ENCODE measurements at places on chromosomes 6 and 20. TPM values are rescaled to one million over a fixed set of nuclear protein-coding genes. Genes with fewer than 3 reads are reported as not detected.

GRCh38 chr20:21246161-21246560 is 57.0 kb upstream of the XRN2 start:
- DNase-seq: no peak
- no peaks in the 10 kb centered on the region for H3K36me3 ChIP-seq
- H3K27ac ChIP-seq: no peak overlapping the region
- H3K27me3 ChIP-seq: no peaks in the 10 kb centered on the region

- H3K27me3 ChIP-seq: no peaks in the 10 kb centered on the region
- H3K4me3 ChIP-seq: no peak overlapping the region
- no peaks in the 10 kb centered on the region for H3K36me3 ChIP-seq
Observed at GRCh38 chr6:8325743-8326142, 109.6 kb downstream of the SLC35B3 start.

DNA sequence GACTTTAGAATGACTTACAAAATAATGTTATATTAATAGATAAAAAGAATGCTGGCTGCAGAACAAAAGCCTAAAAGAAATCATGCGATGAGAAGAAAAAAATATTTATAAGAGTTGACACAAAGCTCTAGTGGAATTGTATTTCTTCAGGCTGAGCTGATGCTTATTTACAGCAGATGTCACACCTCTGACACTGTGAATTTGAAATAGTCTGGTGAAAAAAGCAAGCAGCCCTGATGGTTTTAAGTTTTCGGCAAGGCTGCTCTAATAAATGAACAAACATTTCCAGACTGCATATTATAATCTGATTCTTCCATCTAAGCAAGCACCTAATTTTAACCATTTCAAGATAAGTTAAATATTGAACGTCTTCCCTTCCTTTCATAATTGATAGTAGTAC is 109.9 kb downstream of the LIN28B start:
- DNase-seq: no peak
- H3K36me3 ChIP-seq: no peaks in the 10 kb centered on the region
- H3K27me3 ChIP-seq: no peaks in the 10 kb centered on the region
- no peaks in the 10 kb centered on the region for H3K4me1 ChIP-seq
- H3K4me3 ChIP-seq: no peak overlapping the region

DNA sequence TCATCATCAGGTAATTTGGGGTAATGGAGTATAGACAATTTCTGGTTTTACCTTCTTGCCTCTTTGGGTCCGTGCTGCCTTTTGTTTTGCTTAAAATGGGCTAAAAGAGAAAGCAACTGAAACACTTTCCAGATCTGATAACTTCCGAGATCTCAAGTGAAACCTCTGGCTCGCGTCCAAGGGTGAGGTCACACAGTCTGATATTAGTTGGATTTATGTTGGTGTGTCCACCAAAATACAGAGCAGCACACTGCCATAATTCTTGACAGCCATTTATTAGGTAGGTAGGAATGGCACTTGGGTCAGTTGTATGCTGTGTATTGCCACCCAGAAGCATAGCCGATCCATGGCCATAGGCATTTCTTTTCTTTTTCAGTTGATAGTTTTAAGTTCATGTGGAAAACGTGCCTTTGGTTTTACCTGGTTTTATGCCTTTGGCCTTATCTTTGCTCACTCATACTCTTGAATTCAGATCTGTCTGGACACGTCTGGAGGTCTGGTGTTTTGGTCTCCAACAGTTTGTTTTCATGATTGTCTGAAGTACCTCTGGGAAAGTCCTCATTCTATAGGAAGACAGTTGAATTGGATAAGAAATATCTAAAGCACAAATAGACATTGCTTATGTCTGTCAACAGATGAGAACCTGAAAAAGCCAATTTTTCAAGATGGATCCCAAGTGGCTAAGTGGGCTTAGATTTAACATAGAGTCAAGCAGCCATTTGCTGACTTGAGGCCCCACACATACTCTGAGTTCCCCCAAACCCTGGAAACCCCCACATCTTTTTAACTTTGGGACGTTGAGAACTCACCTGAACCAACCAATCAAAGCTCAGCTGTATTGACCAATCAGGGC is 320.8 kb downstream of the SOX4 start:
- H3K4me1 ChIP-seq: no peaks in the 10 kb centered on the region
- H3K27me3 ChIP-seq: no peaks in the 10 kb centered on the region
- no peaks in the 10 kb centered on the region for H3K36me3 ChIP-seq
- H3K4me3 ChIP-seq: no peak overlapping the region
- peak; percentile 61 for DNase-seq
- H3K27ac ChIP-seq: peak overlapping the region; percentile 20

- H3K4me3 ChIP-seq: no peak overlapping the region
- no peaks in the 10 kb centered on the region for H3K4me1 ChIP-seq
- H3K27me3 ChIP-seq: no peaks in the 10 kb centered on the region
- H3K36me3 ChIP-seq: no peaks in the 10 kb centered on the region
- DNase-seq: no peak
Observed at GRCh38 chr20:25991756-25992130, 295.1 kb upstream of the ZNF337 start.

DNA sequence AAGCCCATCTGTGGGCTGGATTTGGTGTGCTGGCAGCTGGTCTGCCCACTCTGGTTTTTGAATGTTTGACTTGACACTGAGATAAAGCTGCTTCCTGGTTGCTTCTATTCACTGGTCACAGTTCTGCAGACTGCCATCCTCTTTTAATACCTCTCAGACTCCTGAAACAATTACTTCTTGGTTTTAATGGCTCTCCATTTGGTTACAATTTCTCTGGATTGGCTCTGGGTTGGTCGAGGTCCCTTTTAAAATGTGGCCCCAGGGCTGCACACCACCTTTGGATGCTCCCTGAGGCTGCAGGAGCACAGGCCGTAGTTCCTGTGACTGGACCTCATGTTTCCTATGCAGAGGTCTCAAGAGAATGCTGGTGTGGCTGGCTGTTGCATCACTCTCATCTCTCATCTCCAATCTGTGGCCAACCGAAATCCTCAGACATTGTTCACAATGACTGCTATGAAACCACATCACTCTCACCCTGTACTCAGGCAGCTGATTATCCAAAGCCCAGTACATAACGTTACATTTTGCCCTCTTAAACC is 98.5 kb downstream of the INSM1 start:
- peak; percentile 32 for DNase-seq
- peaks cover 19% of the 10 kb centered on the region for H3K4me1 ChIP-seq
- H3K27me3 ChIP-seq: no peaks in the 10 kb centered on the region
- peak overlapping the region; percentile 43 for H3K27ac ChIP-seq

DNA sequence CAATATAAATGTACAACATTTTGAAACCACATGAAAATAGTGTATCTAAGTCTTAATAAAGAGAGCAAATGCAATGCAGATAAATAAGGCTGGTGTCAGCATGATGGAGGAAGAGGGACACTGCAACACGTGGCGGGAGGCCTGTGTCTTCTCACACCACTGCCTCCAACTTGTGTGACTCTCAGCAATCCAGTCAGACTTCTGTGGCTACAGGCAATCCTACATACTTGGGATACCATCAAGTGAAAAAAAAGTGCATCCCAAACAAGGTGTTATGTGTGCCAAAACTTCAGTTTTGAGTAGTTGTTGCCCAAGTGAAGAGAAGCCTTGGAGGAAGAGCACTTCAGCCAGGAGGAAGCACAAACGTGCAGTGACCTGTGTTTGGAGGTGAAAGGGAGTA is 68.6 kb downstream of the PKIB start:
- no peak overlapping the region for H3K4me3 ChIP-seq
- H3K27ac ChIP-seq: no peak overlapping the region
- H3K27me3 ChIP-seq: no peaks in the 10 kb centered on the region
- no peaks in the 10 kb centered on the region for H3K36me3 ChIP-seq

DNA sequence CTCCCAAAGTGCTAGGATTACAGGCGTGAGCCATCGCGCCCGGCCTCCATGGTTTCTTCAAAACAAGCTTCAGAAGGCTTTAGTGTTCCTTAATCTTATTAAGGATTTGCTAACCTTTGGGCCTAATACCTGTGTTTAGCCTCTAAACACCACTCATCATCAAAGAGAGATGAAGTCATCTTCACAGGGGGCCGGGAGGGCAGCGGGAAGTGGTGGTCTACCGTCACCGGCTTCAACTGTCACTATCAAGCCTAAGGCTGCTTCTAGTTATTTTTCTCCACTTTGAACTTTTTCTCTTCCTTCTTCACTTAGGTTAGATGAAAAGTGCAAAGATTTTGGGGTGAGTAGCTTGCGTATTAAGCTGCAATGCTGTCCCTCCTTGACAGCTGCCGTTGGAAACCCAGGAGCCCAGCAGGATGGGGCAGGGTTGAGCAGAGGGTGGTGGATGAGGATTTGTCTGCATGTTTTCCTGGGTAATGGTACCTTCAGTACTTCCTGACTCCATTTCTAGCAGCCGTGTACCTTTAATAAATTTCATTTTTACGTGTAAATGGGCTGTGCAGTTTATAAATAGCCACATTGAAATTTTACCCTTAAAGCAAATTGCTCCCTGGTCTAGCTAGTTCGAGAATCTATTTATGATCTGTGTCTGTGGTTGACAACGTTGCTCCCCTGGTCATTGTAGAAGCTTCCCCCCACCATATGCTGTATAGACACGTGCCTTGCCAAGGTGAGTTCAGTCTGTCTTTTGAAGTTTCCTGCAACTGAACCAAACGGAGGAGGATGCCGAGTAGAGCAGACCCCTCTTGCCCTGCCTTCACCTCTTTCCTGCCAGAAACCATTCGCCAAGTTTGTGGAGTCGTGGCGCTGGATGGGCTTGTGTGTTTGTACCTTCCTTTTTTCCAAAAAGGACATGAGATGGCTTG is 64.8 kb downstream of the SYNJ2 start:
- H3K27ac ChIP-seq: no peak overlapping the region
- H3K4me1 ChIP-seq: peaks cover 40% of the 10 kb centered on the region
- H3K4me3 ChIP-seq: no peak overlapping the region

DNA sequence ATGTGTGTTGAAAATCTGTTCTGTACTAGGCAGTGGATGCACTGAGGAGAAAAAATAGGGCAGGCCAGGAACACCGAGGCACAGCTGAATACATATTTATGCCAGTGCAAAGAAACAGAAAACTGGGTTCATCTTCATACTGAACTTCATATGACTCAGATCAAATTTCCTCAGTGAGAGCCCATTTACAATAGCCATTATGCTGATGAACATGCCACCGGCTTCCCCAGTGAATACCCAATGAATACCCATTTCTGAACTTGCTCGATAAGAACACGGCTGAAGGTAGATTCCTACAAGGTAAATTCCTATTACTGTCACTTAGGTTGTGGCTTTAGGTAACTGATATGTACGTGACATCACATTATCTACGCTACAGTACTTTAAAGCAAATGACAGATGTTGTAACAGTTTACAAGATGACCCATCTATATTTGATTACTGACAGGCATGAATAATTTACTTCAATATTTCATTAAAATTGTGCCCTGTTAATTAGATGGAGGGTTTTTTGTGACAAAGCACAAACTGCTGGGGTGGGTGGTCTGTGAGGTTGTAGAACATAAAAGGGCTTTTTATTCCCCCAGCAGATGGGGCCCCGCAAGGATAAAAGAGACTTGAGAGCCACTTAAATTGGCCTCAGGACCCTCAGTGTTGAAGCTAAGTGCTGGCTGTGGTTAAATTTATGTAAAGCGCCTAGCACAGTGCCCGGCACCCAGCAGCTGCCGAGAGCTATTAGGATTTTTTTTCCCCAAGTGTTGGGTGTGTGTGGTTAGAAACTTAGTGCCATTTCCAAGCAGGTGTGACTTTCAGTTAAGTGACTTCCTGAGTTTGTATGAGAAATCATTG is 264.5 kb downstream of the CD83 start:
- no peaks in the 10 kb centered on the region for H3K36me3 ChIP-seq
- no peak overlapping the region for H3K27ac ChIP-seq
- no peak for DNase-seq
- H3K4me3 ChIP-seq: no peak overlapping the region

DNA sequence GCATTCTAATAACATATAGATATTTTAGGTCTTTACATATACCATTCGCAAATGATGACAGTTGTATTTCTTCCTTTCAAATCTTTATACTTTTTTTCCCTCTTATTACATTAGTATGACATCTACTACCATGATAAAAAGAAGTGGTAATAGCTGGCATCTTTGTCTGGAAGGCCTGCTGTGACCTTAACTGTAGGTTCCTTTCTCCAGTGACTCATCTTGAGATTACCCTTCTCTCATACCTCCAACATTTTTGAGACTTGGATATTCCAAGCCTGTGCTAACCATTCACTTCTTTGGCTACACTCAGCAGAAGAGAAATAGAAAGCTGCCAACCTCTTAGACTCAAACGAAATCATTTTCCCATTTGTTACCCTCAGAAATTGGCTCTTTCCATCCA is 30.3 kb downstream of the ZKSCAN8 start:
- H3K4me3 ChIP-seq: no peak overlapping the region
- no peaks in the 10 kb centered on the region for H3K27me3 ChIP-seq
- H3K27ac ChIP-seq: no peak overlapping the region
- no peaks in the 10 kb centered on the region for H3K4me1 ChIP-seq
- H3K36me3 ChIP-seq: peaks cover 2% of the 10 kb centered on the region

GRCh38 chr6:68639211-68639610 is 4.1 kb downstream of the ADGRB3 start:
- no peak overlapping the region for H3K4me3 ChIP-seq
- no peaks in the 10 kb centered on the region for H3K36me3 ChIP-seq
- H3K27me3 ChIP-seq: peaks cover 18% of the 10 kb centered on the region
- H3K27ac ChIP-seq: no peak overlapping the region
- DNase-seq: no peak

- peaks cover 5% of the 10 kb centered on the region for H3K27me3 ChIP-seq
- H3K27ac ChIP-seq: no peak overlapping the region
- no peak overlapping the region for H3K4me3 ChIP-seq
- H3K4me1 ChIP-seq: peaks cover 3% of the 10 kb centered on the region
- H3K36me3 ChIP-seq: no peaks in the 10 kb centered on the region
Observed at GRCh38 chr6:168711049-168711640, 270.2 kb downstream of the SMOC2 start.

- no peak for DNase-seq
- H3K27me3 ChIP-seq: no peaks in the 10 kb centered on the region
- no peak overlapping the region for H3K4me3 ChIP-seq
- H3K4me1 ChIP-seq: no peaks in the 10 kb centered on the region
- H3K36me3 ChIP-seq: no peaks in the 10 kb centered on the region
Observed at GRCh38 chr6:147834084-147834776, 325.7 kb downstream of the SAMD5 start.

GRCh38 chr6:56683882-56684281 is 41.2 kb upstream of the DST start:
- H3K4me1 ChIP-seq: peaks cover 4% of the 10 kb centered on the region
- H3K27ac ChIP-seq: peak overlapping the region; percentile 78
- no peaks in the 10 kb centered on the region for H3K27me3 ChIP-seq
- H3K4me3 ChIP-seq: no peak overlapping the region
- no peaks in the 10 kb centered on the region for H3K36me3 ChIP-seq
- DNase-seq: peak; percentile 79

- H3K4me3 ChIP-seq: no peak overlapping the region
- no peaks in the 10 kb centered on the region for H3K27me3 ChIP-seq
- peaks cover 5% of the 10 kb centered on the region for H3K4me1 ChIP-seq
- H3K27ac ChIP-seq: no peak overlapping the region
- DNase-seq: no peak
Observed at GRCh38 chr6:42423244-42423643, 28.5 kb downstream of the TRERF1 start.

OR2B6 gene
- 0.09 TPM for total RNA-seq

OR2W1 gene
- not detected for total RNA-seq

ERVFRD-1 gene
- total RNA-seq: 0.04 TPM

STMND1 gene
- not detected for total RNA-seq

BPIFB4 gene
- 0.09 TPM for total RNA-seq

CCN6 gene
- 0.09 TPM for total RNA-seq

Measured in muscle of leg (tissue), 16 donors.